ENCODE measurements at places on chromosomes 3 and 15.
A peak's percentile ranks its signal among the peaks of the same experiment; 100 is the strongest.

DNA sequence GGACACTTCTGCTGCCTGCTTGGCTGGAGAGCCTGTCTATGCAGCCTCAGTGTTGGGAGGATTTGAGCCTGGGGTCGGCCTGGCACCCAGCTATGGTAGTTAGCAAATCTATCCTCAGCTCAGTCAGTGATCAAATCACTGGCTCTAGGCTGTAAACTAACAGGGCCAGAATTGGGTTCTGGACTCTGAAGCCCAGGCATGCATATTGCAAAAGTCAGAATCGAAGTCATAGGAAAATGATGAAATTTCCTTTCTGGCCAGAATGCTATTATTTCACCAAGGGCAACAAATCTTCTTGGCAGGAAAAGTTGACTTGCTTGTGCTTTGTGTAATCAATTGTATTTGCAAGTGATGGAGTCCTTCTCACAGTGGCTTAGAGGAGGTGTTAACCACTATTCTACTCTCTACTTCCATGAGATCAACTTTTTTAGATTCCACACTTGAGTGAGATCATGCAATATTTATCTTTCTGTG lies 482.6 kb upstream of the TPRG1 start:
- no peak for DNase-seq

- DNase-seq, result no peak
Measured at GRCh38 chr15:45585069-45585791, 1.9 kb upstream of the BLOC1S6 start.

- no peak for DNase-seq
Measured at GRCh38 chr3:182325213-182325950, 467.9 kb upstream of the ATP11B start.

DNA sequence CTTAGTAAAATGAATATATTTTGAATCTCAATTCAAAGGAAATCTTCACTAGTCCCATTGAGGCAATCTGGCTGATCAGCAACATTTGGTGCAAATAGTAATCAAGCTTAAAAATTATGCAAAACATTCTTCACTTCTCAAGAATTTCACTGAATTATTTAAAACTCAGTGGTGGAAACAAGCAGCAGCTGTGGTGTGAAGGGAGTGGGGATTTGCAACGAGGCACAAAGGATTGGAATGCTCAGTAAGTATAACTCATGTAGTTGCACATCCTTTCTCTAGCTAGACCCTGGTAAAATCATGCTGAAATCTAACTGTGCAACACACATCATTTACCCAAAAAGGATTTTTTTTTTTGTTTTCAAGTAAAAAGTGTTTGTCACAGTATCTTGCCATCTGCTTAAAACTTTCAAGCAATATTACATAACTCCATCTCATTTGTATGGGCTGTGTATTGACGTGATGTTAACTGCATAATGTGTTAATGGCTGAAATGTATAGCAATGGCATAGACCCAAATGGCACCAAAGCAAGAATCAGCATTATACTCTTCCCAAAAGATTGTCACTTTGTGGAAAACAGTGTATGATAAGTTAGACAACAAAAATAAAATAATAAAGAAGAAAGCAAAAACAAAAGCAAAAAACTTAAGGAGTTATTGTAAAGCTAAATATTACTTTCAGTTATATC lies 816.6 kb downstream of the EPHA3 start:
- no peak for DNase-seq

GRCh38 chr15:83320404-83320803 lies 35.9 kb upstream of the BNC1 start:
- DNase-seq, result no peak

GRCh38 chr3:21979706-21980105 lies 228.7 kb upstream of the ZNF385D start:
- no peak for DNase-seq

DNA sequence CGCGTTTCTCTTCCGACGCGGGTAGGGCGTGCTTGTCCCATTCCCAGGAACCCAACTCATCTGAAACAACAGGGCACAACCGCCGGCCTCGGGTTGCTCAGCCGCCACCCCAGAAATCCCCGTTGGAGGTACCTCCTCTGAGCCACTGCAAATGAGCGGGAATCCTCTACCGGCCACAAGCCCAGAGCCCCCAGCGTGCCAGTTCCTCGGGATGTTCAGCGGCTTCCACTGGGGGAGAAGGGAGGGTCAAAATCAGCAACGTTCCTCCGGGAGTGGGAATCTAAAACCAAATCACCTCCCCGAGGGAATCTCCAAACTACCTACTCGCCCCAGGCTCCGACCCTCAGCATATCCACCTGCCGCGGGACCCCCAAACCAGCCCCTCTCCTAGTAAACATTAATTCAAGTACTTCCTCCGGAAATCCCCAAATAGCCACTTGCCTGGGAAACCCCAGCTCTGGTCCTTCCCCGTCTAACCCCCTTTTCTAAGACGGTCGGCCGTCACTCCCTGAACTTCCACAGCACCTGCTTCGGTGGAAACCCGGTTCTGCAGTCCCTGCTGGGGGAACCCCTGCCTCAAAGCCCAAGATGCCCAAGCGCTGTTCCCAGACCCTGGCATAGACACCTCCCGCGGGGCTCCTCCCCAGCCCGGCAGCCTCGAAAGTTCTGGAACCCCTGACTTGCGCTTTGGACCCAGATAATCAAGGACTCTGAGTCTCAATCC lies 887 bp downstream of the OXTR start:
- DNase-seq, result no peak

DNA sequence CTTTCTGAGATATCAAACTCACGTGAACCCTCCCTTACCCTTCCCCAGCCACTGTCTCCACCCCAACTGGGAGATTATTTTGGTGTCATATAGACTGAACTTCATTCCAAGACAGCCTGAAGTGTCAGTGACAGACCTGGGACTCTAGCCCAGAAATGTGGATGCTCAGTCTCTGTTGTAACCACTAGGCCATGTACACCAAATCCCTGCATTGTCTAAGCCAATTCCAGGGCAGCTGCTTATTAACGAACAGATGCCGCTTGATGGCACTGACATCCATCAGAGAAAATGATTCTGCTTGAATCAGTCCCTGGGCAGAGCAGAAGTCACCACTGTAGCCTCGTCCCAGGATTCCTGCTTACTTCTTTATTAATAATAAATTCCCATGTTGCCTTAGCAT lies 305.5 kb downstream of the GRM7 start:
- DNase-seq, result peak; percentile 59

- no peak for DNase-seq
Measured at GRCh38 chr15:92565351-92566125, 90.0 kb downstream of the FAM174B start.

GRCh38 chr3:49020330-49021212 lies 1.4 kb upstream of the NDUFAF3 start:
- no peak for DNase-seq

GRCh38 chr3:128971421-128972100 lies 22.3 kb downstream of the CFAP92 start:
- no peak for DNase-seq

DNA sequence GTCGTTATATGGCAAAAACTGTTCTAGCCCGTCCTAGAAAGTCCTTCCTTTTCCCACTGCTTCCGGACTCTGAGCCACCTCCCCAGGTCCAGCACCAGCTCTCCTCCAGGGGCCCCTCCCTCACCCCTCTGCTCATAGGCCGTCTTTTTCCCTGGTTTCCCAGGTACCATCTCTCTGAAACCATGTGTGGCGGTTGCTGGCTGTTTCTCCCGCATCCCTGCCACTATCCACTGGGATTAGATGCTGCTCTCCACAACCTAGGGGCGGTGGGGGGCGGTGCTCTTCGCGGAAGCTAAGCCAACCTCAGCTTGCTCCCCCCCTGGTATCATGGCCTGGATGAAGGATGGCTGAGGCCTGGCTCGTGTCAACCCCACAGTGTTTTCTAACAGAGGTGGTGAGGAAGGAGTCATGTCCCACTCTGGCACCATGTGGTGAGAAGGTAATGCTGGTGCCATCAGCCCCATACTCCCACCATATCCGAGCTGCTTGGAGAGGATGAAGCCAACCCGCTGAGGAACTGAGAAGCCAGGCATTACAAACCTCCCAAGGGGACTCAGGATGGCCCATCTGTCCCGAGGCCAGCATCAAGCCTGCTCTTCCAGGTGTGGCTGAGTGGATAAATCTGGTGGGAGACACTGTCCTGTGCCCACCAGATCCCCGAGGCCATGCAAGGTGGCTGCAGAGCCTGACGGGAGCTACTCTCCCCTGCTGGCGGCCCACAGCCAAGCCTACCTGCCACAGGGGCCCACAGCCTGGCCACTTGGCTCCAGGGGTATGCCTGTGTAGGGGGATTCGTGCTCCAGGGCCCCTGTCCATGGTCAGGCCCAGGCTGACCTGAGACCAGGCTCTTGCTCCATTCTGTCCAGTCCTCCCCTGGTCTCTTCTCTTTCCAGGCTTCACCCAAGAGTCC lies 27.9 kb upstream of the SLC41A3 start:
- DNase-seq, result no peak

- no peak for DNase-seq
Measured at GRCh38 chr3:84987706-84988504, 29.1 kb downstream of the CADM2 start.

GRCh38 chr3:170863816-170864215 lies 6.2 kb downstream of the RPL22L1 start:
- no peak for DNase-seq

DNA sequence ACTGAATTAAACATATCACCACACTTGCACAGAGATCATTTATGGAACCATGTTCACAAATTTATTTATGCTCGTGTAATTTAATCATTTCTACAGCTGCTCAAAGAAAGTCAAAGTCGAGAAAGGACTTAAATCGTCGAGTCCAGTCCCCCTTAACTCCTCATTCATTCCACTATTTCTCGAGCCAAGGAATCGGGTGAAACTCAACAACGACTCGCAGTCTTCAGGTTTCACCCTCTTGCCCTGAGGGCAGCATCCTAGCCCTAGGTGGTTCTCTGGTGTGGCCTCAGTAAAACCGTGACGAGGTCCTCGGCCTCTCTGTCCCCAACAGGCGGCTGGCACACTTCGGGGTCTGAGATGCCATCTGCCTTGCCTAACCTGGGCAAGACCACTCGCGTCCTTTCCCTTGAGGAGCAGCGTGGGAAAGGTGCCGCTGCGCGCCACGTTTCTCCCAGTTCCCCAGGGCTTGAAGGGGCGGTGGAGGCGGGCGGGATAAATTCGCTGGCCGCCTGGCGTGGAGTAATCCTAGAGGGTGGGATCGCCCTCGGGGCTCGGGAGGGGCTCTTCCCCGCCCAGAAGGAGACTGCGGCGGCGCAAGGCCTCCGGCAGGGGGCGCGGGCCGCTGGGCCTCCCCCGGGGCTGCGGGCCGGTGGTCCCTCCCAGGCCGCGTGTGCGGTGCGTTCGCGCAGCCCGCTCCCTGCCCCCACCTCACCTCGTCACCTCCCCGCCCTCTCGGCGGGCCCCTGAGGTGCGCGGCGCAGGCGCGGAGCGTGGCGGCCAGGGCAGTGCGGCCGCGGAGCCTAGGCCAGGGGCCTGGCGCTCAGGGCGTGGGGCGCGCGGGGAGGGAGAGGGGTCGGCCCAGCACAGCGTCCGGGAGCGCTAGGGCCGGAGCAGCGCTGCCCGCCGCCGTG lies at the start of gene ZNF639:
Gene ZNF639, plus strand, starts transcription at position 746 of the 911 bp plus-strand sequence. CDS start 5,263 bp downstream, outside the sequence.
- peak; percentile 85 for DNase-seq

DNA sequence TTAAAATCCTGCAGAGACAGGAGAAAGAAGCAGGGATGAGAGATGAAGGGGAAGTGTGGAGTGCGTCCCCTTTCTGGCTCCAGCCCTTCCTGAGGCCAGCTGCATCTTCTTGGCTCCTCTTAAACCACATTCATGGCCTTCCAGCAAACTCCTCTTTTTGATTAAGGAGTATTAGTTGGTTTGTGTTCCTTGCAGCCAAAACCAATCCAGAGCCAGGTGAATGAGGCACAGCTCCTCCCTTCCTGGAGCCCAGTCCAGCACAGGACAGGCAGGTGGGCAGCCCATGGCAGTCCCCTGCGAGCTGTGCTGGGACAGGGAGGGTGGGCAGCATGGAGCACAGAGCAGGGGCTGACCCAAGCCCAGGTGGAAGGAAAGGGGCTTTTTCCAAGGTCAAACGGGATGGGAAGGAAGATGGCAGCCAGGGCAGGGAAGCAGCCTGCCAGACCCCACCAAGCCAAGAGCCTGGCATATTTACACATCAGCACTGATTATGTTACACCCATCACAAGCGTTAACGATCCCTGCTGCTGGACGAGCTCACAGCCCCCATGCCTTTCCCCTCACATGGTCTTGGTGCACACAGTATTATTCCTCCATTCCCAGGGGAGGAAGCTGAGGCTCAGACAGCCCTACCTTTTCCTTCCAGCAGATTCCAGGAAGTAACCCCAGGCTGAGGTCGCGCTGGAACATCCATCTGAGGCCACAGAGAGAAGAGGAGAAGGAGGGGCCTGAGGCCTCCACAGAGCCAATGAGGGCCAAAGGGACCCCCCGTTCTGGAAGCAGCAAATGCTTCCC lies 175.6 kb downstream of the SMAD6 start:
- DNase-seq, result no peak

DNA sequence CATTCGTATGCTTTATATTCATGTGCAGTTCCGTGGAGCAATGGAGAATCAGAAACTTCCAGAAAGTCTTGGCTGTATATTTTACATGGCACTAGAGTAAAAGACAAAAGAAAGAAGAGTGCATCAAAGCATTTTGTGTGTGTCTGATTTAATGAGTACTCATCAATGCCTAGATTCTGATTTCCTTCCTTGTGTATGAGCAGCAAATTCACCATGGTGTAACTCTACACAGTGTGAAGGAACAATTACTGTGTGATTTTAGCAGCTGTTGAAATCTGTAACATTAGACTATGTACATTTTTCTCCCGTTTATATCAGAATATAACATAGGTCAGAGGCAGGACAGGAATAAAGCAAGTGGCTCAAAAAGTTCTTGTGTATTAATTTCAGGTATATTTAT lies 102.0 kb upstream of the TSC22D2 start:
- DNase-seq, result no peak

DNA sequence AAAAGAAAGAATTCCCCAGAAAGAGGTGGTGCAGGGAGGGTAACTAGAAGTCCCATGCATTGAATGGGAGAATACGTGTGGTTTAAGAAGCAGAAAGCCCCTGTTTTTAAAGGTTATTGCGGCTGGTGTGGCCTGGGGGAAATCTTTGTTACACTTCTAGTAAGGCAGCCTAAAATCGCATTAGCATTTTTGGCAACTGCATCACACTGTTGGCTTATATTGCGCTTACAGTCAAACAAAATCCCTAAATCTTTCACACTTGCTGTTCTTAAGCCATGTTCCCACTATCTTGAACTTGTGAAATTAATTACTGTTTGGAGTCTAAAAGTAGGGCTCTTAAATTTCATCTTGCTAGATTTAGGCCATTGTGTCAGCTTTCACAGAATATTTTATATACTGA lies 66.0 kb upstream of the GOLIM4 start:
- DNase-seq, result no peak

DNA sequence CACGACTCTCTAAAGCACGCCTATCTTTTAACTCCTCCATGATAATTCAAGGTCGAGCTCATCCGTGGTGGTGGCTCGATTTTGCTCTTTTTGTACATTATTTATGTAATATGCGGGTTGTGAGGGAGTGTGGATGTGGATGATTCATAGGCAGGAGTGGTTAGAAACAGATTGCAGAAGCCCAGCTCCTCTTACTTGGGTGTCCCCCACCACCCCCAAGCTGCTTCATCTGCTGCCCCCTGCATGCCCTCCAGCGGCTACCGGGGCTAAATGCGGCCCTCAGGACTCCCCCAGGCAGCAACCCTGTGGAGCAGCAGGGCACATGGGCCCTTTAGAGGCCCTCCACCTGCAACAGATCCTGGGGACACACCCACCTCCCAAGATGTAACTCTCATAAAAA lies 111.5 kb upstream of the SELENOK start:
- DNase-seq, result no peak
